ENCODE measurements at places on chromosomes 6 and 20.
A peak's percentile ranks its signal among the peaks of the same experiment; 100 is the strongest.

DNA sequence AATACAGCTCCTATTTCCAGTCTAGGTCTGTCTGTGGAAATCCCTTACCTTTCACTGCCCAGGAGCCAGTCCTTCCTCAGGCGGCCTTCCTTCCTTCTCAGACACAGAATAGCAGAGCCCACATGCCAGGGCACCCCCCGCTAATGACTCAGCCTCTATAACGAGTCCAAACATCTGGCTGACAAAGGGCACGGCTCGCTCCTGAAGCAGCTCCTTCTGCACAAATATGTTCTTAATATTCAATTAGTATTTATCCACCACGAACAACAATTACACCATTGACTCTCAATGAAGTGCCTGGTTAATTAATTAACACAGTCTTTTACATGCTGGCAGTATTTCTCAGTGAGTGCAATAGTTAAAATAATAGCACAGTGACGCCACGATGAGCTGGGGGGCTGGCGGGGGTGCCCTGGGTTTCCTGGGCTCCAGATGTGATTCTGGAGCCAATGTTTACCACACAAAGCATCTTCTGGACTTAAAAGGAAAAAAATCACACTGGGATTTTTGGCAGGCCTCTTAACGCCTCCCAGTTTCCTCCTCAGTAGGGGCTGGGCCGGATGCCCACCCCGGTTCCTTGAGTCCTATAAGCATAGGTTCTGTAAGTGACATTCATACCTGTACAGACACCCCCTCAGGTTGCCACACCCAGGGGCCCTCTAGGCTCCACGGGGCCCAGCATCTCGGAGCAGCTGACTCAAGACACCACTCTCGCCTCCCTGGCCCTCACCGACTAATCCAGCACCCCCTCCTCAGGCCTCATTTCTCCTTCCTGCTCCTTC is 158.6 kb upstream of the MLN start:
- DNase-seq = peak; percentile 42

GRCh38 chr20:62843656-62844055 is 18.0 kb downstream of the TCFL5 start:
- no peak for DNase-seq

DNA sequence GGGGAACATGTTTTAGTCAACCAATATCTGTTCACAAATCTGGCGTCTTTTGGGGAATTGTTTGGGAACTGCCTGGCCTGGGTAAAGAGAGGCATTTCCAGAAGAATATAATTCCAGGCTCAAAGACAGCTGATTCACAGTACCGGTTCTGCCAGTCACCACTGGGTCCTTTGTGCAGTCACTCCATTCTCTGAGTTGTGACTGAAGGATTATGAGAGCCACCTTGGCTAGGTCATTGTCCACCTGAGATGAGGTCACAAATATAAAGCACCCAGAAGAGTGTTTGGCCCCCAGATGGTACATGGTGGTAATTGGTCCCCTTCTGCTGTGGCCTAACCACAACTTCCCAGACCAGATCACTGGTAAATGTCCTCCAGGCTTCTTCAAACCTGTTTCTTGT is 121.0 kb upstream of the SPACA1 start:
- no peak for DNase-seq

DNA sequence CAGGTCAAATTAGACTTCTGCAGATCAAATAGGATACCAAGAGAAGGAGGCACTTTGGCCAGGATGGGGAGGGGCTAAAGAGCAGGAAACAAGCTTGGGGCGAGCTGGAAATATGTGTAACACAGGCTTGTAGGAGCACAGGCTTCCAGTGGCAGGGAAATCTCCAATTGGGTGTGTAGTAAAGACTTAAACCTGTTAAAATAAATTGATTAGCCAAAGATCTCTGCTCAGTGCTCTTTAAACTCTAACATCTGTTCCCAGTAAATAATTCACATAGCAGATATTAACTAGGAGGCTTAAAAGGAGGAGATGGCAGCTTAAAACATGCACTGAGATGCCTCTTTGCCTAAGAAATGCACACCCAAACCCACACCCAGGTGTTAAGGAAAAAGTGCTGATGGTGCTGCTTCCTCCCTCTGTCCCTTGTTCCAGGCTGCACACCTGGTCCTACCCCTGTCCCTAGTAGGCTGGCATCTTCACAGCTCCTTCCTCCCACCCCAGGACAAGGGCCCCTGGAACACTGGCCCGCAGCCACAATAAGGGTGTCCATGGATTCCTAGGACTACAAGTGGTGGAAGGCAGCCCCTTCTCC is 93.5 kb upstream of the MLN start:
- DNase-seq = no peak

DNA sequence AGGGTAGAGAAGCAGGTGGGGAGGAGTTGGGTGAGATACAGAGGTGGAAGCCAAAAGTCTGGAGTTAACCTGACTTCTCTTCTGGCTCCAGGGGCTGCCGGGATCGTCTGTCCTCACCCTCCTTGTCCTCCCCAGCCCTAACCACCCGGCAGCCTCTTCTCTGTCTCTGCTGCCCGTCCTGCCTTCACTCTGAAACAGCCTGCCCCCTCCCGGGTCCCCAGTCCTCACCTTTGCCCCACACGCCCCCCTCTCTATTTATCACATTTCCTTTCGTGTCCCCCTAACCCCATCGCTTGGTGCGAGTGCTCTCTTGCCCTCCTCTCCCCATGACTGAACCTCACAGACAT is 5.7 kb downstream of the RING1 start:
- DNase-seq = peak; percentile 54

DNA sequence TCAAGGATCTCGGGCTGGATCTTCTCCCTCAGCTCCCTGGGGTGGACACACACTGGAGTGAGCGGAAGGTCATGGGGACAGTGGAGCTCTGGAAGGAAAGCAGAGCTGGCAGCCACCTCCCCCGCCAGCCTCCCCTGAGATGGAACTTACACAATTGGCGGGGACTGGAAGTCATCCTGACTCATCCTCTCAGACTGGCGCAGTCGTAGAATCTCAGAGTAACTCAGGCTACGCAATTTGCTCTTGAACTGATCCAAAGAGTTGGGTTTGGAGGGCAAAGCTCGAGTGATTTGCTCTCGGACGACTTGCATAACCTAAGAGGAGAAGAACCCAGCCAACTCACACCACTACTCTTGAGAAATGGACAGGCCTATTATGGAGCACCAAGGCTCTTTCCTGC is 34.8 kb downstream of the ELMO2 start:
- no peak for DNase-seq

- DNase-seq = no peak
Measured at GRCh38 chr6:158916617-158917016, 83.4 kb downstream of the RSPH3 start.

- no peak for DNase-seq
Measured at GRCh38 chr6:72386324-72386723, 235.5 kb upstream of the KCNQ5 start.

GRCh38 chr6:10215326-10216110 is 199.4 kb downstream of the TFAP2A start:
- DNase-seq = no peak

- DNase-seq = no peak
Measured at GRCh38 chr6:124775121-124775520, 187.1 kb upstream of the RNF217 start.

DNA sequence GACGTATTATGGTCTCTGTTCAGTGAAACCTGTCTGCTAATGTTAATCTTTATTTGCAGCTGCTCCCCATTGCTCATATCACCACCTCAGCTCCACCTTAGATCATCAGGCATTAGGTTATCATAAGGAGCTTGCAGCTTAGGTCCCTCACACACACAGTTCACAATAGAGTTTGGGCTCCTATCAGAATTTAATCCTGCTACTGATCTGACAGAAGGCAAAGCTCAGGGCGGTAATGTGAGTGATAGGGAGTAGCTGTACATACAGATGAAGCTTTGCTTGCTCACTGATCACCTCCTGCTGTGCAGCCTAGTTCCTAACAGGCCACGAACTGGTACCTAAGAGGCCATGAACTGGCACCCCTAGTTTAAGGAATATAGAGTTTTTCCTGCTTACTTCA is 989.7 kb downstream of the EYS start:
- peak; percentile 57 for DNase-seq
